Upper lobe of left lung (tissue), 6 donors: ENCODE measurements at places on chromosomes 7 and 10.
A peak's percentile ranks its signal among the peaks of the same experiment; 100 is the strongest.

GRCh38 chr7:98641646-98642500 lies 24.8 kb downstream of the NPTX2 start:
- no peak overlapping the region for H3K27ac ChIP-seq
- no peaks in the 10 kb centered on the region for H3K27me3 ChIP-seq
- no peaks in the 10 kb centered on the region for H3K36me3 ChIP-seq
- no peak for DNase-seq
- H3K4me1 ChIP-seq = no peaks in the 10 kb centered on the region

GRCh38 chr10:4385231-4385870 lies 440.7 kb upstream of the AKR1E2 start:
- no peaks in the 10 kb centered on the region for H3K36me3 ChIP-seq
- DNase-seq = no peak
- no peaks in the 10 kb centered on the region for H3K4me1 ChIP-seq
- H3K4me3 ChIP-seq = no peak overlapping the region
- H3K27me3 ChIP-seq = no peaks in the 10 kb centered on the region

GRCh38 chr10:110286841-110287240 lies 17.9 kb downstream of the SMNDC1 start:
- no peaks in the 10 kb centered on the region for H3K27me3 ChIP-seq
- H3K4me1 ChIP-seq = no peaks in the 10 kb centered on the region
- H3K36me3 ChIP-seq = peaks cover 4% of the 10 kb centered on the region
- H3K4me3 ChIP-seq = no peak overlapping the region

GRCh38 chr10:133114251-133114650 lies 26.5 kb downstream of the ADGRA1 start:
- H3K4me1 ChIP-seq = peaks cover 7% of the 10 kb centered on the region
- H3K27me3 ChIP-seq = no peaks in the 10 kb centered on the region
- no peak for DNase-seq
- no peak overlapping the region for H3K27ac ChIP-seq
- H3K4me3 ChIP-seq = no peak overlapping the region
- H3K36me3 ChIP-seq = no peaks in the 10 kb centered on the region

DNA sequence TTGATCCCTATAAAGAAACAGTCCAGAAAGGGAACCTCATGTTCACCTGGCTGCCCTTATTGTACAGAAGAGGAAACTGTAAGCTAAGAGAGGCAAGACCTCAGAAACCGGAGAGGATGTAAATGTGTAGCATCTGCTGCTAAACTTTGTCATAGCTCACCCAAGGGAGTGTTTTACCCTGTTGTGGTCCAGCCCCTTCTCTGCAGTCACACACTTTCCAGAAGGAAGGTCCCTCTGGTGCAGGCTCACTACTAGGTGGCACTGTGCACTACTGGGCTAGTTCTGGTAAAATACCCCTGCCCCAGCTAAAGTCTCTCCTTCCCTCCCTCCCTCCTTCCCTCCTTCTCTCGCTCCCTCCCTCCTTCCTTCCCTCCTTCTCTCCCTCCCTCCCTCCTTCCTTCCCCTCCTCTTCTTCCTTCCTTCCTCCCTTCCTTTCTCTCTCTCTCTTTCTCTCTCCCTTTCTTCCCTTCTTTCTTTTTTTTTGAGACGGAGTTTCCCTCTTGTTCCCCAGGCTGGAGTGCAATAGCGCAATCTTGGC lies 42.5 kb upstream of the LCOR start:
- H3K36me3 ChIP-seq = no peaks in the 10 kb centered on the region
- H3K27ac ChIP-seq = no peak overlapping the region
- H3K4me3 ChIP-seq = no peak overlapping the region
- no peak for DNase-seq

GRCh38 chr7:107387128-107387527 lies 82.7 kb upstream of the GPR22 start:
- no peak overlapping the region for H3K4me3 ChIP-seq
- H3K27ac ChIP-seq = no peak overlapping the region
- no peaks in the 10 kb centered on the region for H3K27me3 ChIP-seq
- no peaks in the 10 kb centered on the region for H3K4me1 ChIP-seq

- H3K27ac ChIP-seq = no peak overlapping the region
- H3K4me3 ChIP-seq = no peak overlapping the region
- H3K27me3 ChIP-seq = no peaks in the 10 kb centered on the region
- H3K4me1 ChIP-seq = no peaks in the 10 kb centered on the region
- no peak for DNase-seq
- H3K36me3 ChIP-seq = no peaks in the 10 kb centered on the region
Measured at GRCh38 chr7:20374399-20374798, 43.7 kb downstream of the ITGB8 start.

GRCh38 chr7:8511855-8512254 lies 78.4 kb downstream of the NXPH1 start:
- DNase-seq = no peak
- no peak overlapping the region for H3K27ac ChIP-seq
- no peaks in the 10 kb centered on the region for H3K4me1 ChIP-seq
- H3K4me3 ChIP-seq = no peak overlapping the region

DNA sequence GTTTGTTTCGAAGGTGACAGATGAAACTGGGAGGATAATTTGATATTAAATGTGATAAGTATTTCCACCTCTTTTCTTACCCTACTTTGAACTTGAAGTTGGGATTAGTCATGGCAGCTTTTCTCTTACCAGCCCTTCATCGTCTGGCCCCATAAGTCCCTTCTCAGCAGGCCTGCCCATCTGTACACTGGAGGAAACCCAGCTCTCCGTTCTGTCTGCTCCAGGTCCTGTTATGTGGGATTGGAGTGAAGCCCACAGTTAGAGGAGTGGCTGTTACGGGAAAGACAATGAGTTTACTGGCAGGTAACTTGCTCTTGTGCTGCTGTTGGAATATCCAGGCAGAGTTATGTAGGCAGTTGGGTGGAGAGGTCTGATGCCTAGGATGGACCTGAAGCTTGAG lies 127.3 kb downstream of the CAMK1D start:
- DNase-seq = no peak
- no peak overlapping the region for H3K27ac ChIP-seq
- no peaks in the 10 kb centered on the region for H3K4me1 ChIP-seq
- no peaks in the 10 kb centered on the region for H3K36me3 ChIP-seq
- no peaks in the 10 kb centered on the region for H3K27me3 ChIP-seq

DNA sequence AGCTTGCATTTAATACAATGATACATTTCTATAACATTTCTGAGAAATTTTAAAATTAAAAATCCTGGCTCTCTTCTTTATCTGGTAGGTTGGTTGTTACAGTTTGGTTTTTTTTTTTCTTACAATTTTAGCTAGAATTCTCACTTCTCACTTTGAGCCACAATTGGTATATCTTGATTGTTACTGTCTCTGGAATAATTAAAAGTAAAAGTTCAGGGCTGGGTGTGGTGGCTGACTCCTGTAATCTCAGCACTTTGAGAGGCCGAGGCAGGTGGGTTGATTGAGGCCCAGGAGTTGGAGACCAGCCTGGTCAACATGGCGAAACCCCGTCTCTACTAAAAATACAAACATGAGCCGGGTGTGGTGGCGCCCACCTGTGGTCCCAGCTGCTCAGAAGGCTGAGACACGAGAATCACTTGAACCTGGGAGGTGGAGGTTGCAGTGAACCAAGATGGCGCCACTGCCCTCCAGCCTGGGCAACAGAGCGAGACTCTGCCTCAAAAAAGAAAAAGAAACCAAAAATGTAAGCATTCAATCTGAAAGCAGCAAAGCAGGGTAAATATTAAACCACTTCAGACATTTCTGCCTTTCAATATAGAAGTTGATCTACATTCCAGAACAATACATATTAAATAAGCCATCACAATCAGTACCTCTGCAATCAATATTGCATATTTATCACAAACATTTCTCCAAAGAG lies 88.6 kb upstream of the PFKP start:
- H3K4me3 ChIP-seq = no peak overlapping the region
- no peaks in the 10 kb centered on the region for H3K36me3 ChIP-seq
- peaks cover 14% of the 10 kb centered on the region for H3K4me1 ChIP-seq
- peak overlapping the region; percentile 5 for H3K27ac ChIP-seq
- H3K27me3 ChIP-seq = no peaks in the 10 kb centered on the region

- no peaks in the 10 kb centered on the region for H3K36me3 ChIP-seq
- H3K27me3 ChIP-seq = no peaks in the 10 kb centered on the region
- DNase-seq = no peak
Measured at GRCh38 chr7:121475806-121476205, 79.7 kb upstream of the FAM3C start.

- H3K4me1 ChIP-seq = no peaks in the 10 kb centered on the region
- no peak overlapping the region for H3K27ac ChIP-seq
- H3K4me3 ChIP-seq = no peak overlapping the region
- DNase-seq = no peak
- no peaks in the 10 kb centered on the region for H3K27me3 ChIP-seq
Measured at GRCh38 chr7:97752215-97752614, 20.3 kb downstream of the TAC1 start.

- H3K4me3 ChIP-seq = no peak overlapping the region
- no peak overlapping the region for H3K27ac ChIP-seq
- no peaks in the 10 kb centered on the region for H3K27me3 ChIP-seq
- H3K36me3 ChIP-seq = no peaks in the 10 kb centered on the region
- no peaks in the 10 kb centered on the region for H3K4me1 ChIP-seq
Measured at GRCh38 chr10:110811791-110812581, 59.7 kb upstream of the PDCD4 start.

DNA sequence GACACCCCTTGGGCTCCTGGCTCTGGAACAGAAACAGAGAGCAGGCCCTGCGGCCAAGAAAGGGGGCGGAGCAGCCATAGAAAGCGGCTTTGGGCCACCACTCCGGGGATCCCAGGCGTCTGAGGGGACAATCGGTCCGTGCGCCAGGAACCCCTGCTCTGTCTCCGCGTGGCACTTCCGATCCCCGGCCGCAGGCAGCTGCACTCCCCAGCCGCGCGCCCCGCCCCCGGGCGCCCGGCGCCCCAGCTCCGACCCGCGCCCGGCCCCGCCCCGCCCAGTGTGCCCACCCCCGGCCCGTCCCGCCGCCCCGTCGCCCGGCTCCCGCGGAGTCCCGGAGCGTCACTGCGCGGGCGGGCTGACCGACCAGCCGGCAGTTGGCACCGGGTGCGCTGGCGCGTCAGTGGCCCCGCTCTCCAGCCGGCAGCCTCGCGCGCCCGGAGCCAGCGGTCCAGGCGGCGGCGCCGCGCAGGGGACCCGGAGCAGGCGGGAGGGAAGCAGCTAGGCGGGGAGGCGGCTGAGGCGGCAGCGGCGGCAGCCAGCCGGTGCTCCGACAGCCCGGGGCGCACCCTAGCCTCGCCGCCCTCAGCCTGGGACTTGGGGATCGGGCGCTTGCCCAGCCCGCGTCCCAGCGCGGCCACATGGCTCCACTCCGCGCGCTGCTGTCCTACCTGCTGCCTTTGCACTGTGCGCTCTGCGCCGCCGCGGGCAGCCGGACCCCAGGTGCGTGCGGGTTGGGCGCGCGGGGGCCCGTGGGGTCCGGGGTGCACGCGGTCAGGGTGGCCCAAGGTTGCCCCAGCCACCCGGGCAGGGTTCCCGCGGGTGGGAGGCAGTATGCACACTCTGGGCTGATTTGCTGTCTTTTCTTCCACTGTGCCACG lies at the start of gene ADAMTS14:
Gene ADAMTS14 (plus strand): TSS at position 342 of the 878 bp plus-strand sequence. CDS start 297 bp downstream, at position 639.
- no peak within 1 kb of the TSS for H3K27ac ChIP-seq
- no peak within 1 kb of the TSS for H3K4me3 ChIP-seq
- no peaks in the 10 kb centered on the region for H3K36me3 ChIP-seq
- peaks cover 4% of the 10 kb centered on the region for H3K4me1 ChIP-seq
- H3K27me3 ChIP-seq = no peaks in the 10 kb centered on the region

DNA sequence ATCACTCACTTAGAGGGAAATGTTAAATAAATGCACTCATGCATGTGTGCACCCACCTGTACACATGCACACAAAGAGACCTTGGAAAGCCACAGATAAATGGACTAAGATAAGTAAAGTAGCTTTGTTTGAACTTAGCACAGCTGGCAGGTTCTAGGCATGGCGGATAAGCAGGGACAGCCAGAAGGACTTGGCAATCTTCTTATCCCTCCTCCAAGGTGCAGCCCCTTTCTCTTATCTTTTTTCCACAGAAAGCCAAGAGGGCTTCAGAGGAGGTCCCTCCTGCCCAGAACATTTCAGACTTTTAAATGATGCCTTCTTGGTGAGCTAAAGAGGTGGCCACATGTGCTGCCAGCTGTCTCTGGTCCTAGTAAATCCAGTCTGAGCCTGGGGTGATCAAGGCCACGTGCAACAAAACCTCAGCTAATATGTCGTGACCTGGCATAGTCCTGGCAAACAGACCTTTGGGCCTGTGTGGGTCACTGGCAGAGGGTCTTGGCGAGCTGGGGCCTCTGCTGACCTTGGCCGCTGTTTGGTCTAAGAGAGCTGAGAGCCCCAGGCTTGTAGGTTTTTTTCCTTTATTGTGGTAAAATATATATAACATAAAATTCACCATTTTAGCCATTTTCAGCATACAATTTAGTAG lies 43.2 kb upstream of the SLC35B4 start:
- no peaks in the 10 kb centered on the region for H3K36me3 ChIP-seq
- H3K4me1 ChIP-seq = no peaks in the 10 kb centered on the region
- no peak overlapping the region for H3K27ac ChIP-seq
- no peak overlapping the region for H3K4me3 ChIP-seq
- peak; percentile 9 for DNase-seq
- H3K27me3 ChIP-seq = no peaks in the 10 kb centered on the region

DNA sequence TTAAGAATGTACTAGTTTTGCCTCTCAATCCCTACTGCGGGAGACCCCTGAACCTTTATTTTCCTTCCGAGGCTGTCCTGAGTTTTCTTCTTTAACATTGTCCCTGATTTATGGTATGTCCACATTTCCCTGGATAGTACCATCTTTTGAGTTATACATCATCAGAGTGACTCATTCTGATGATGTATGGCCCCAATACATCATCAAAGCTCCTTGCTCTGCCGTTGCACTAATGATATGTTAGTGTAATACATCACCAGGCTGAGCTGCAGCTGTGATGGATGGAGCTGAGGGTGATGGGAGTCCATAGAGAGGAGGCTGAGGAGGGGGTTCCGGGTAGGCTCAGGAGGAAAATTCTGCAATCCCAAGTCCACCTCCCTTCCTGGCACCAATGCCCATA lies 986.5 kb downstream of the KCNMA1 start:
- DNase-seq = no peak
- no peaks in the 10 kb centered on the region for H3K36me3 ChIP-seq
- no peaks in the 10 kb centered on the region for H3K27me3 ChIP-seq
- H3K27ac ChIP-seq = no peak overlapping the region

DNA sequence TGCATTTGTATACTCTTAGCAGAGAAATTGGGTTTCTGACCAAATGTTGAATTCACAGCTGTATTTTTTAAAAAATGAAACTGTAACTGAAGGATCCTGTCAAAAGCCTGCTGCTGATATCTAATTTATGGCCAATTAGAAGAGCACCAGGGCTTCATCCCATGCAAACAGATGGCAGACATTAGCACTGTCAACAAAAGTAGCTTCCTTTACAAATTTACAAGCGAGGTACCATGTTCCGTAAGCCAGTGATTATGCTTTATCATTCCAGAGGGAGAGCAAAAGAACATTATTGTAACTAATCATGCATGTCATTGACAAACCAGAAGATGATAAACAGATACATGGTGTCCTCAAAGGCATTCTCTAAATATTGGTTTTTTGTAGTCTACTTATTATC lies 177.2 kb upstream of the DKK1 start:
- H3K36me3 ChIP-seq = no peaks in the 10 kb centered on the region
- H3K27ac ChIP-seq = no peak overlapping the region
- no peaks in the 10 kb centered on the region for H3K27me3 ChIP-seq
- no peak overlapping the region for H3K4me3 ChIP-seq
- no peaks in the 10 kb centered on the region for H3K4me1 ChIP-seq

- no peaks in the 10 kb centered on the region for H3K27me3 ChIP-seq
- H3K36me3 ChIP-seq = no peaks in the 10 kb centered on the region
- no peak overlapping the region for H3K4me3 ChIP-seq
- no peaks in the 10 kb centered on the region for H3K4me1 ChIP-seq
- no peak for DNase-seq
Measured at GRCh38 chr7:43353902-43354301, 229.0 kb upstream of the STK17A start.
